ENCODE measurements at places on chromosomes 1 and 21.

GRCh38 chr1:228304225-228304624, 96.4 kb downstream of the OBSCN start:
- no peak for DNase-seq

- no peak for DNase-seq
These were observed 135.6 kb upstream of the CACNA1E start for GRCh38 chr1:181347495-181348390.

- peak; percentile 48 for DNase-seq
These were observed 36.5 kb upstream of the GPR157 start for GRCh38 chr1:9165396-9165795.

DNA sequence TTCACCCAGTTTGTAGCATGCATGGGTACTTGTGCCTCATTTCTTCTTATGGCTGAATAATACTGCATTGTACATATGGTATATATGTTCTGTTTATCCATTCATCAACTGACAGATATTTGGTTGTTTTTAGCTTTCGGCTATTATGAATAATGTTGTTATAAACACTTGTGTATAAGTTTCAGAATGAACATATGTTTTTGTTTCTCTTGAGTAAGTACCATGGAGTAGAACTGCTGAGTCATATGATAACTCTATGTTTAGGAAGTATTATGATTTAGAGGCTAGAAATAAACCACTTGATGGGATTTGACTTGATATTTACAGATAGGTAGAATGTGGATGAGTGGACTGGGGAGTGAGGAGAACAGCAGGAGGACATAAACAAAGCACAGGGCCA, 48.6 kb downstream of the WNT2B start:
- no peak for DNase-seq

DNA sequence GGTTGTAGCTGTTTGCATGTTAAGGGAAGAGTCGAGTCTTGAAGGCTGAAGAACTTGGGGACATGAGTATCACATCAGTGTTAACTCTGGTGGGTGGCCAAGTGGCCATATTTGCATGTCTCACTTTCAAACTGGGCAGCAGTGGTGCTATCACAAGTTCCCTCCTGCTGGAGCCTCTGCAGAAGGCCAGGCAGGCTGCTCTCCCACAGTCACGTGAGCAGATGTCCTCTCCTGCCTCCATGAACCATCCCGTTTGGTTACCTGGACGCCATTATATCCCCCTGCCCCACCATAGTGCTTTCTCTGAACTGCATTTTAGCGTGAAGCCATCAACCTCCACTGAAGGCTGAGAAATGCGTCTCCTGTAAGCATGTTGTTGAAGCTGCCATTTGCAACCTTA, 205.1 kb upstream of the LMO4 start:
- DNase-seq = no peak

DNA sequence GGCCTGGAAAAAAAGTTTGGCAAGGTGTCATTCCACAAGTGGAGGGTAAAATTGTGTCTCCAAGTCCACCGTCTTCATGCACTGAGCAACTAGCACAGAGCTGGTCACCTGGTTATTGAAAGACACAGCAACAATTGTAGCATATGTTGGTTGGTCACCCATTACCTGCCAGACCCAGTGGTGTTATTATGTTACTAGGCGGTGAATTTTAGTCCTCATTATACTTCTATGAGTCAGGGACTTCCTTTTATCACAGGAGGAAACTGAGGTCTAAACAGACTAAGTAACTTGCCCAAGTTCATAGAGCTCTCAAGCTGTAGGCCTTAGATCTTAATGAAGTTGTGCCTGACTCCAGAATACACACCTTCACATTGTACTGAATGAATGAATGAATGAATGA, 94.9 kb upstream of the VANGL1 start:
- DNase-seq = no peak
